CD4-positive, alpha-beta T cell treated with Interleukin-6 for 4 hours (primary cell): ENCODE measurements at places on chromosomes 3 and 15.

DNA sequence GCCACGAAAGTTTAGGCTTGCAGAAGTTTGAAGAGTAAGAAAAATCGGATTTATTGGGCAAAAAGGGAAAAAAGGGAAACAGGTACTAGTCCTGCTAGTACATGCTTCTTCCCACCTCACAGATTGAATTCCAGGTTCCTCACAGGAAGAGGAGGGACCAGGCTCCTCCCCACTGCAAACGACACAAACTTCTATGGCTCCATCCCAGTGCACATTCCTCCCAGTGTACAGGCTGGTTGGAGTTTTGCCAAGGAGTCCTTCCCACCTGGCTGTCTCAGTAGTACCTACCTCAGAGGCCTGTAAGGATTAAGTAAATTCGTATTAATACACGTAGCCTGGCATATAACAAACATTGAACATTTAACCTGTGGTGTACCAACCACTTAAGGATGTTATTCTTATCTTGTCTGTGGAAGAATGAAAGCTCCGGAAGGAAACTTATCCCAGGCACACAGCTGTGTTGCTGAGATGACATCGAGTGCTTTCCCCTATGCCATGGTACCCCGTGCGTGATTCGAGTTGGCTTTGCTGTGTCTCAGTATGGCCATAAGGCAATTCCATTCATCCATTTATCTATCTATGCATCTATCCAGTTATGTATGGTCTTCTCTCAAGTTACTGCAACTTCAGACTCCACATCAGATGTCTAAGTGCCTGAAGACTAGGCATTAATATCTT lies 294.3 kb downstream of the LRTM1 start:
- no peak for DNase-seq

GRCh38 chr3:127525373-127525772 lies 65.2 kb downstream of the TPRA1 start:
- DNase-seq: no peak

- no peak for DNase-seq
These were observed 70.6 kb downstream of the GAP43 start for GRCh38 chr3:115693868-115694267.

GRCh38 chr3:39005295-39005694 lies 46.4 kb downstream of the SCN11A start:
- no peak for DNase-seq

- no peak for DNase-seq
These were observed 160.0 kb downstream of the TBL1XR1 start for GRCh38 chr3:177037241-177037640.

- no peak for DNase-seq
These were observed 152.1 kb downstream of the KLF13 start for GRCh38 chr15:31478702-31479221.
